Stimulated activated CD4-positive, alpha-beta T cell treated with anti-CD3 and anti-CD28 coated beads, TNF-alpha, amount 100 ng/mL, for 48 hours (primary cell): ENCODE measurements at places on chromosomes 3 and 15.
A peak's percentile ranks its signal among the peaks of the same experiment; 100 is the strongest.

DNA sequence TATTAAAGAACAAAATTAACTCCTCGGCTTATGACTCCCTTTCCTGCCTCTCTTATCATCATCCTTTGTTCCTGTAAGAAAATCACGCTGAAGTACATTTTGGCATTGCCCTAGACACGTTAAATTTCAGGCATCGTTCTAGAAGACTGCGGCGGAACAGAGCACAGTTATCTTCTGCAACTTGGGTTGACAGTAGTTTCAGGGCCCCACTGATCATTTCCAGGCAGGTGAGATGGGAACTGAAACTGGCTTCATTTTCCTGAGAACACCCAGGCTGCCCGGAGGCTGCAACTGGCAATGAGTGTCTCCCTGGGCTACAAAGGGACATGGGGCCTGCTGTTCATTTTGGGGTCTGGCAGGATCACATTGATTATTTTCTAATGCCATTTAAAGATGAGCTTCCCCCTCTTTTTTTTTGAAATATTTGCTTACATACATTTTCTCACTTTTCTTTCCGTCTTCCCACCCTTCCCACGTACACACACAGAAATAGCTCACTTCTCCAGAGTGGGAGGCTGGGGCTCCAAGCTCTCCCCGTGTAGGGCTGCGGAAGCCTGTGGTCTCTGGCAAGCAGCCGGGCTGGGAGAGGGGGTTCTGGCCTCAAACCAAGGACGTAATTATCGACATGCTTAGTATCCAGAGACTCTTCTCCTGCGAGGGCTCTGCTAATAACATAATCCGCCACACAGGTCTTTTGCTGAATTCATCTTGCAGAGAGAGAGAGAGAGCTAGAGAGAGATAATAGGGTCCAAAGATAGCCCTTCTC, 267.4 kb downstream of the ABHD5 start:
- DNase-seq: no peak

- no peak for DNase-seq
Measured at GRCh38 chr3:102577082-102577789, 142.4 kb downstream of the ZPLD1 start.

GRCh38 chr3:122785231-122785630, 8.4 kb downstream of the HSPBAP1 start:
- no peak for DNase-seq

GRCh38 chr15:23647421-23648370, at the start of gene MAGEL2:
TSS of gene MAGEL2 (minus strand) at chr15:23647867. CDS start at chr15:23647742, 125 bp downstream.
- DNase-seq: no peak

DNA sequence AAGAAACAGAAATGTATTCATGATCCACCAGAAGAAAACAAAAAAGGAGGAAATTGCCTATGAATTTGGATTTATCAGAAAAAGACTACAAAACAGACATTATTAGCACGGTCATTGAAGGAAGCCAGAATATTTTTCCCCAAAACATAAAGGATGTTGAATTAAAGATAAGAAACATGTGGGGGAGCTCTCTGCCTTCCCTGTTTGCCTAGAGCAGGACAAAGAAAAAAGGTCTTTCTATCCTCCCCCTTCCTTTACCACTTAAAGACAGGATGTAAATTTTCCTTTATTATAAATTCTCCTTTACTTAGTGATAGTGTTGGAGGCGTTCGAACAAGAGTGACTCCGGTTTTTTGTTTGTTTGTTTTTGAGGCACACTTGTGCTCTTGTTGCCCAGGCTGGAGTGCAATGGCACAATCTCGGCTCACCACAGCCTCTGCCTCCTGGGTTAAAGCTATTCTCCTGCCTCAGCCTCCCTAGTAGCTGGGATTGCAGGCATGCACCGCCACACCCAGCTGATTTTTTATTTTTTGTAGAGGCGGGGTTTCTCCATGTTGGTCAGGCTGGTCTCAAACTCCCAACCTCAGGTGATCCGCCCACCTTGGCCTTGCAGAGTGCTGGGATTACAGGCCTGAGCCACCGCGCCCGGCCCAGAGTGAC, 14.9 kb upstream of the RPN1 start:
- no peak for DNase-seq

GRCh38 chr15:65583701-65584100, 27.2 kb downstream of the INTS14 start:
- peak; percentile 13 for DNase-seq

- DNase-seq: no peak
Measured at GRCh38 chr3:32667072-32667582, 17.9 kb upstream of the CNOT10 start.

GRCh38 chr15:57696146-57696545, 10.4 kb upstream of the POLR2M start:
- DNase-seq: no peak

DNA sequence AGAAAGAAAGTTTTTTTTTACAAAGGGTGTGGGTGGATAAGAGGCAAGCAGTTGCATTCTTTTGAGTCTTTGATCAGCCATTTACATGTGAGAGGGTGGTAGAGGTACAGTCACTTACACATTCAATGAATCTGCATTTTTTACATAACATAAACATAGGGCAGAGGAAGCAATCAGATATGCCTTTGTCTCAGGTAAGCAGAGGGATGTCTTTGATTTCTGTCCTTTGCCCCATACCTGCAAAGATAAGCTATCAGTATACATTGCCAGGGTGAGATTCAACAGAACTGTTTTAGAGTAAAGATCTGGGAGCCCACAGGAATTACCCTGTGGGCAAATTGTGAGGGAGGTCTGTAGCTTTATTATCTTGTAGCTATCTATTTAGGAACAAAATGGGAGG, 5.4 kb upstream of the PPP1R2 start:
- no peak for DNase-seq
